Stimulated activated CD8-positive, alpha-beta memory T cell treated with anti-CD3 and anti-CD28 coated beads, Interleukin-4, amount 100 ng/mL, for 48 hours (primary cell): ENCODE measurements at places on chromosomes 3 and 15.

DNA sequence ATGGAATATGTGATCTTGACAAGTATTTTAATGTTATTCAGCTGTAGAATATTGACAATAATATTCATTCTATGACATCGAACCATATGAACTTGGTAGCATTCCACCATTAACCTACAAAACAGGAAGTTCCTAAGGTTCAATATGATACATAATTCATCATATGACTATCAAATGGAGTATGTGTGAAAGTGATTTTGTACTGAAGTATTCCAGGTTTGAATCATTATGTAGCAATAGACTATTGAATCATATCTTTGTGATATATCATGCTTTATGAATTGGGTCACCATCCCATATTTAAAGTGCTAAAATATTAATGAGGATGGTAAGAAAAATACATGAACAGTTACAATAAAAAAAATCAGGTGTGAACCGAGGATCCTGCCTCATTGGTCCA is 95.1 kb downstream of the TP63 start:
- no peak for DNase-seq

DNA sequence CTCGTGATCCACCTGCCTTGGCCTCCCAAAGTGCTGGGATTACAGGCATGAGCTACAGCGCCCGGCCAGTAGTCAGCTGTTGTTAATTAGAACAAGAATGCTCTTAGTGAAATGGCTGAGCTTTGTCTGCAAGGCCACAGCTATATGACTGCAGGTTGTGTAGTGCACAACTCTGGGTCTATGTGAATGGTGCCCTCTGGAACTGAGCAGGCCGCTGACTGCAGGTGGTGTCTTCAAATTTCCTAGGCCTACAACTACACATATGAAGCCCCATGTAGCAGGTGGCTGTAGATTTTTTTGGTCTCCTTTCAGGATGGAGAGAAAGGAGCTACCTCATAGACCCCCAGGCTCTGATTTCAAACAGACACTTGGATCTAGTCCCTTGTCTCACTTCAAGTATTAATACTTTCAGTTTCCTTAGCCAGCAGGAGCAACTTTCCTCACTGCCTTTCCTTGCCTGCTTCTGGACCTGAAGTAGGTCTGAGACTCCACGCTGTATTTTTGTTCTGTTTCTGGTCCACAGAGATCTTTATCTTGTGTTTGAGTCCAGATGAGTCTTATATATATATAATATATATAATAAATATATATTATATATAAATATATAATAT is 86.9 kb downstream of the C3orf80 start:
- DNase-seq = no peak

DNA sequence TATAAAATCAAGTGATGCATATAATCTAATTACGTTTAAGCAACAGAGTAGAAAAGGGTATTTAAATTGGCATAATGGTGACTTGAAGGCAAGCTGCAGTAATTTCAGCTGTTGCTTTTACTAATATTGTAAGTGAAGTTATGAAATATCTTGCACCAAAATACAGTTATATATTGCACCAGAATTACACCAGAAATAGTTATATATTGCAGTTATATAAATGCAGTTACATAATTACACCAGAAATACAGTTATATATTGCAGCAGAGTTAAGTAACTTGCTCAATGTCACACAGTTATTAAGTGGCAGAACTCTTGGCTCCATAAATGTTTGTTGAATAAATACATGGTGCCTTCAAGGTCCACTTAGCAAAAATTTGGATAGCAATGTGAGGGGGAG is 51.4 kb downstream of the PCOLCE2 start:
- no peak for DNase-seq

DNA sequence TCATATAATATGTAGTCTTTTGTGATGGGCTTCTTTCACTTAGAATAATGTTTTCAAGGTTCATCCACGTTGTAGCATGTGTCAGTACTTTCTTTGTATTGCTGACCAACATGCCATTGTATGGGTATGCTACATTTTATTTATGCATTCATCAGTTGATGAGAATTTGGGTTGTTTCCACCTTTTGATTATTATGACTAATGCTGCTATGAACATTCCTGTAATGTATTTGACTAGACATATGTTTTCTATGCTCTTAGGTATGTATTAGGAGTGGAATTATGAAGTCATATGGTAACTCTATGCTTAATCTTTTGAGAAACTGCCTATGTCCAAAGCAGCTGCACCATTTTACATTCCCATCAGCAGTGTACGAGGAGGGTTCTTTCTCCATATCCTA is 3.2 kb upstream of the PODXL2 start:
- no peak for DNase-seq

- DNase-seq = no peak
Measured at GRCh38 chr15:67564021-67564967, 21.8 kb downstream of the MAP2K5 start.

DNA sequence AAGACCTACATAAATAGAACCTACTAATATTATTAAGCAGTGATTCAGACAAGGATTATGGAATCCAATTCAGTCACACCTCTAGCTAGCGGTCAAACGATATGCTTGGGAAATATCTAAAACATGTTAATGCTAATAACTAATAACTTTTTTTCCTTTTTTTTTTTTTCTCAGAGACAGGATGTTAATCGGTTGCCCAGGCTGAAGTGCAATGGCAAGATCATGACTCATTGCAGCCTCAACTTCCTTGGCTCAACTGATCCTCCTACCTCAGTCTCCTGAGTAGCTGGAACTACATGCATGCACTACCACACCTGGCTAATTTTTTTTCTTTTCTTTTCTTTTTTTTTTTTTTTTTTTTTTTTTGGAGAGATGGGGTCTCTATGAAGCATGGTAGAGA is 124.1 kb downstream of the NR2E3 start:
- DNase-seq = no peak

- peak; percentile 77 for DNase-seq
Measured at GRCh38 chr3:46946856-46947545, 29.5 kb downstream of the CCDC12 start.

DNA sequence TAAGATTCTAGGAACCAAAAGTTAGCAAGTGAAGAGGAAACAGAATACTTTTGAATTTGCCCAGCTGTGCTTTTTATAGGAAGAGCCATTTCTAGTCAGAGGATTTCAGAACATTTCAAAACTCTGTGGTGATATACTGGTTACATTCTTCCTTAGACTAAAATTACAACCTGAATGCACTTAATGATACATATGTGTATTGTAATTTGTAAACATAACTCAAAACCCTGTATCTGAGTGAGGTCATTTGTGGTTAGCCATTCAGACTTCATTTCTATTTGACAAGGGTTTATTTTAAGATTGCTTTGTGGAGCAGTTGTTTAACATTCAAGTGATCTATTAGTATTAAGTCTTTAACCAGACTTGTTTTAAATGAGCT is 59.4 kb upstream of the TRIM71 start:
- DNase-seq = no peak

- DNase-seq = no peak
Measured at GRCh38 chr3:112136959-112137693, 4.1 kb upstream of the GCSAM start.

- no peak for DNase-seq
Measured at GRCh38 chr3:67808906-67809305, 154.5 kb upstream of the SUCLG2 start.

DNA sequence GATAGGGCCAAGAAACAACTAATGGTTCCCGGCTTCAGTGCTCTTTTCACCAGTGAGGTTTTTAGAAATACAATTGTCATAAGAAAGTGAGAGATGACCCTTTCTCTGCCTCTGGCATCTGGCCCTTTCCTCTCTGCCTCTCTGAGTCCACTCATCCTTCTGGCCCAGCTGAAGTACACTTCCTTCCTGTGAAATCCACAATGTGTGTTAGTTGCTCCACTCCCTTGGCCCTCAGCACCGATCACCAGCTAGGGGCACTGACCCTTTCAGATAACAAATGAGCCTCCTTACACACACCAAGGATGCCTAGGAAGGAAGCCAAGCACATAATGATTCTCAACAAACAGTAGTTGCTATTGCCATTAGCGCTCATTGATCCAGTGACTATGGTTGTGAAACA is 2.9 kb upstream of the CAV3 start:
- no peak for DNase-seq

- no peak for DNase-seq
Measured at GRCh38 chr3:64548200-64548889, 139.5 kb downstream of the ADAMTS9 start.

GRCh38 chr3:155702745-155703591 is 41.9 kb downstream of the PLCH1 start:
- DNase-seq = no peak

DNA sequence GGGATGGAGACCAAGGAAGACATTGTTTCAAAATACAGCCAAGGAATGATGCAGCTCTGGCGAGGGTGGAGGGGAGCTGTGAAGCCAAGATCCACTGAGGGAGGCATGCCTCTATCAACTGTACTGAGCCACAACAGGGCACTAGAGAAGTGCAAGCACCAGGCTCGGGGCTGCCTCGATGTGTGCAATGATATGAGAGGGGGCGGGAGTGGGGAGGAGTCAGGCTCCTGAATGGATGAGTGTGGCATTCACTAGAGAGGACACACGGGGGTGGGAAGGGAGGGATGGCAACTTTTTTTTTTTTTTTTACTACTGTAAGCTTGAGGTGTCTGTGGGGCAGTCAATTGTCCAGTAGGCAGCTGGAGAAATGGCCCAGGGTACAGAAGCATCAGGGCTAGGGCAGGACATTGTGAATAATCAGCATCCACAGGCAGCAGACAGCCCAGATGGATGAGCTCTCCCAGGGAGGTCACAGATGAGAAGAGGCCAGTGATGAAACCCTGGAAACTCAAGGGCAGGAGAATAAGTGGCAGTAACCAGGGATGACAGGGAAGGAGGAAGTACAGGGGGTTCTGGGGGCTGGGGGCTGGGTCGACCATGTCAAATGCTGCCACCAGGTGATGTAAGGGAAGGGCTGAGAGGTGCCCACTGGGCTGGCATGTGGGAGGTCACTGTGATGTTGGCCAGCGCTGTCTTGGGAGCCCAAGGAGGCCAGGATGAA is 5.9 kb downstream of the STOML1 start:
- DNase-seq = no peak

GRCh38 chr3:197847866-197848401 is 56.9 kb downstream of the LRCH3 start:
- no peak for DNase-seq

DNA sequence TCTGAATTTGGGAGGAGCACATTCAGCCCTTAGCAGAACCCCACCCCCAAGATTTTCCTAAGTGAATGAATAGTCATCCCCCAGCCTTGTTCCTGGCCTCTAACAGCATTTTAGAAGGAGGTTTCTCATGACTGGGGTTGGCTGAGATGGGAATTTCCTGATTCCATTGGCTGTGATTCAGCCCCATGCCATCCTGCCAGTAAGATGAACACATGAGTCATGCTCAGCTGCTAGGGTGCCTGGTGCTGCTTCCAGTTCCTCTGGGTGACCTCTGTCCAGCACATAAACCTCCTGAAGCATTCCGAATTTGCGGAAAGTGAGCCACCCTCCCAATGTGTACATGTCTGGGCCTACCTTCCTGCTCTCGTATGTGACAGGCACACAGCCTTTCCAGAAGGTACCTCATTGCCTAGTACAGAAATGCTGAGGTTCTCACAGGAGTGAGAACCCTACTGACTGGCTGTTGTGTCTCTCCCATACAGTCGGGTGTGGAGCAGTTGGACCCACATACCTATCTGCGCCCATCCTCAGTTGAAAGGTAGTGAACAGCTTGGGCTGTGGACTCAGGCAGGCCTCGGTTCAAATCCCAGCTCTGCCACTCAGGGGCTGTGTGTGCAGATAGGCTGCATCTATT is 91.7 kb downstream of the APBA2 start:
- DNase-seq = peak; percentile 18

GRCh38 chr3:30989276-30990030 is 95.0 kb upstream of the GADL1 start:
- DNase-seq = no peak

GRCh38 chr15:101376615-101377395 is 81.8 kb upstream of the SNRPA1 start:
- DNase-seq = no peak

DNA sequence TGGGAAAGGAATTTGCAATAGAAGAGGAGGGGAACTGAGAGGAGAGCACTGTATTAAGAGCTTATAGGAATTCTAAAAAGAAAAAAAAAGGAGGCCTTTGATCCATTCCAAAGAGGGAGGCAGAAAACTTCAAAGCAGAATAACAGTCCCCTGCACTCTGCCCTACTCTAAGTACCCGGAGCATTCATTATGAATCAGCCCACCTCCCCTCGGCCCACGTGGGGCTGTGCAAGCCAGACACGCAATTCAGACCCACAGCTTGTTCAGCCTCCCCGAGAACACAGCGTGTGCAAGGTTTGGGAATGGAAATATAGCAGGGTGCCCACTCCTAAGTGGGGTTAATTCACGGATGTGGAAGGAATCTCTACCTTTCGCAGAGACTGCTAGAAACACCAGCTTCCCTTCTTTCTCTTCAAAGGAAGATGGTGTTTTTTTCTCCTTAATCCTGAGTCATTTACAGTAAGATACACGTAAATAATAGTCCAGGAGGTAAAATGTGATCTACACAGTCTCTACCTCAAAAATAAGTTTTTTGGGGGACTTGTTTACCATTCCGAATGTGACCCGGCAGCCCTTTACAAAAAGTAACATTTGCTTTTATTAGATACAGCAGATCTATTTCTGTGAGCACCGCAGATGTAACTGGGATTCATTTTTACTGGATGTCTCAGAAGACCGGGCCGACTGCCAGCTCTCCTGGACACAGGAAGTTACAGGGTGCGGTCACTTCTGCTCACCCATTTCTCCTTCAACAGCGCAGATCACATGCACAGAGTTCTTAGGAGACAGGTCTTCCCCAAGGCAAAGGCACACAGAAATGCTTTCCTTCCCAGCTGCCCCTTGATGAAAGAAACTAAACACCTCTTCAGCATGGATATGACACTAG is 768.5 kb upstream of the CFAP20DC start:
- no peak for DNase-seq

- DNase-seq = no peak
Measured at GRCh38 chr15:89633585-89633984, 21.7 kb downstream of the KIF7 start.

GRCh38 chr15:22810853-22811338 is 24.5 kb downstream of the NIPA1 start:
- no peak for DNase-seq

- DNase-seq = no peak
Measured at GRCh38 chr3:98553021-98553563, 21.3 kb downstream of the GPR15 start.

- DNase-seq = no peak
Measured at GRCh38 chr3:149772861-149773260, 19.5 kb downstream of the ANKUB1 start.

DNA sequence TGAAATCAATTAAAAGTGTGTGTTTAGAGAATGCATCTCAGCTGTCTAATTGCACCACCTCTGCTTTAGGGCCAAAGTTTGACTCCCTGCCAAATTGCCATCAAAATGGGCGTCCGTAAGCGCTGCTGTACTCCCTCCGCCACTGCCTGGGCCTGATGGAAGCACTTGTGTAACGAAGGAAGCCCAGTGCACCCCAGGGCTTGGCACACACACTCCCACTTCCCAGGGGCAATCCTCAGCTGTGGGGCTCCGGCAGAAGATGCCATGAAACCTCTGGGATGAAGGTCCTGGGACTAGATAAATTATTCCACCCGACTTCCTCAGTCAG is 137.8 kb downstream of the RORA start:
- no peak for DNase-seq

- no peak for DNase-seq
Measured at GRCh38 chr3:143122089-143122430, 2.5 kb downstream of the CHST2 start.

- no peak for DNase-seq
Measured at GRCh38 chr3:25429361-25430286, 1.6 kb downstream of the RARB start.

- no peak for DNase-seq
Measured at GRCh38 chr15:80820092-80820491, 40.9 kb downstream of the CEMIP start.
